ENCODE measurements at places on chromosomes 2 and 18.

- DNase-seq = no peak
Observed at GRCh38 chr2:223460209-223460608, 142.0 kb downstream of the SCG2 start.

GRCh38 chr18:55981712-55982475, 393.9 kb upstream of the TCF4 start:
- no peak for DNase-seq

- DNase-seq = no peak
Observed at GRCh38 chr2:234278556-234279255, 218.2 kb downstream of the ARL4C start.

DNA sequence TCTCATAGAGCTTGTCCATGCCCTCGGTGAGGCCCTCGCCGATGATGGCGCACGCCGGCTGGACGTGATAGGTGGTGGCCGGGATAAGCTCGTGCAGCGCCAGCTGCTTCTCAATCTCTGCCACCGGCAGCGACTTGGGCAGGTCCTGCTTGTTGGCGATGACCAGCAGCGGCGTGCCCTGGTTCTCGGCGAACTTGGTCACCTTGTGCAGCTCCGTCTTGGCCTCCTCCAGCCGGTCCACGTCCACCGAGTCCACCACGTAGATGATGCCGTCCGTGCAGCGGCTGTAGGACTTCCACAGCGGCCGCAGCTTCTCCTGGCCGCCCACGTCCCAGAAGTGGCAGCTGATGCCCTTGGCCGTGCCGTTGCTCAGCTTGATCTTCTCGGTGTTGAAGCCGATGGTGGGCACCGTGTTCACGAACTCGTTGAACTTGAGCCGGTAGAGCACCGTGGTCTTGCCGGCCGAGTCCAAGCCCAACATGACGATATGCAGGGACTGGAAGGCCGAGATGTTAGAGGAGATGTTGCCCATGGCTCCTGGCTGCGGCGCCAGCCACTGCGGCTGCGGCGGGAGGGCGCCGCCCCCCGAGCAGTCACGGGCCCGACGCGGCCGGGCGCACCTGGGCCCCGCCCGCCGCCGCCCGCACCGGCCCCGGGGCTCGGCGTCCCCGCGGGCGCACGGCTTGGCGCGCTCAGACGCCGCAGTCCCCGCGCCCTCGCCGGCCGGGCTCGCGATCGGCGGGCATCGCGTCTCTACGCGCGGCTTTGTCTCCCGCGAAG, 636 bp downstream of the ARL4C start:
- no peak for DNase-seq

- no peak for DNase-seq
Observed at GRCh38 chr2:20241973-20242726, 17.2 kb upstream of the SDC1 start.

GRCh38 chr18:1090758-1091157, 186.1 kb downstream of the ADCYAP1 start:
- no peak for DNase-seq

DNA sequence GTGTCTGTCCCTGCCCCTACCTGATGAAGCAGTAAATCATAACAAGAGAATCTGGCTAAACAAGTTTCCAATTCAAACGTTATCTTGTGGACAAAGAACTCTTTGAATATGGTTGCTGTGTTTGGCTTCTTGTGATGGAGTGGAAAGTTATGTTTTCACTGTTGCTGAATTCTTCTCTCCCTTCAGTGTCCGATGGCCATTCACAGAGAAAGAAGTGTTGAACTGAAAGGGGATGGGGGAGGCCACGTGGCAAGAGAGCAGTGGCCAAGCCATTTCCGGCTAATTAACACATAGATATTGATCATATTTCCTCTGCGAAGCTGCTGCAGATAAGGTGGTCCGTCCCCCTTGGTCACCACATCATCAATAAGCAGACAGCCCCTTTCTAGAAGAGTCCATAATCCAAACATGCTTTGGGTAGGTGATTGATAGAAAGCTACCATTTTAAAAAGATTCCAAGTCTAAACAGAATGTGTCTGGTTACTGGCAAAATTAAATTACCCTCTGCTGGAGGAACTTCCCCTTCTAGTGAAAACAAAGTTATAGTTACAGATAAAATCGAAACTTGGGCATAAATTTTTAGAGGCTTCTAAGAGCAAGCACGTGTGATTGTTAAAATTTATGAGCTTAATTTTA, 36.9 kb upstream of the FZD7 start:
- DNase-seq = no peak

DNA sequence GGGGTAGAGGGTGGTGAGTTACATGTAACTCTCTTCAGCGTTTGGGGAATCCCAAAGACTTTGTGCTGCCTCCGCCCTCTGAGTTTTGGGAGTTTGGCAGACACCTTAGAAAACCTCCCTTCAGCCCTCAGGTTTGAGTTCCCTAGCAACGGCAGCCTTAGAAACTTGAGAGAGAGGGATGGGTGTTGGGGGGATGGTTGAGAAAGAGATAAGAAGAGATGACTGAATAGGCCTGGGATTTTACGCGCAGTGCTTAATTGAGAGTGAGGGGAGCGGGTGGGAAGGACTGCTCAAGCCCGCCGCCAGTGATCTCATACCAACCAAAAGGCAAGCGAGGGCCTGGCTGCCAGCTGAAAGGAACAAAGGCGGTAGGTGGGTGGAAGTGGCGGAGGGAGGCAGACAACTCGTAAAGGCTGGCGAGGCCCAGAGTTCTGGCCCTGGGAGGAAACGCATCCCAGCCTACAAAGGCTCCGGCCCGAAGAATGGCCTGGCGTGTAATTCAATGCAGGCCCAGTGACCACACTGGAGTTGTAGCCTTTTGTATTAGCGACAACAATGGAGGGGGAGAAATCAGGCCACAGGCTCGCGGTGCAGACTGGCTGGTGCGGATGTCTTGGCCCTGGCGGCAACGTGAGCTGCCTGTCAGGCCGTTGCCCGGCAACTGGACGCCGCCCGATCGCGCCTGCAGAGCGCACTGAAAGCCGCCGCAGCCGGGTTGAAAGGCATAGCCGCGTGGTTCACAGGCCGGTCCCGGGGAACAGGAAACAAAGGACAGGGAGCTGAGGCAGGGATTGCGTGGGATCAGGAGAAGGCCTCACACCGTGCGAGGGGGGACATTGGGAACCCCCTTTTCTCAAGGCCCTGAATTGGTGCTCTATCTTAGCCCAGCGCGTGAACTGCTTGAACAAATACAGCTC, 39.9 kb upstream of the DARS1 start:
- DNase-seq = peak; percentile 19

GRCh38 chr2:71891719-71892422, 255.8 kb downstream of the CYP26B1 start:
- DNase-seq = no peak

GRCh38 chr2:200054681-200055468, 99.5 kb downstream of the MAIP1 start:
- no peak for DNase-seq

DNA sequence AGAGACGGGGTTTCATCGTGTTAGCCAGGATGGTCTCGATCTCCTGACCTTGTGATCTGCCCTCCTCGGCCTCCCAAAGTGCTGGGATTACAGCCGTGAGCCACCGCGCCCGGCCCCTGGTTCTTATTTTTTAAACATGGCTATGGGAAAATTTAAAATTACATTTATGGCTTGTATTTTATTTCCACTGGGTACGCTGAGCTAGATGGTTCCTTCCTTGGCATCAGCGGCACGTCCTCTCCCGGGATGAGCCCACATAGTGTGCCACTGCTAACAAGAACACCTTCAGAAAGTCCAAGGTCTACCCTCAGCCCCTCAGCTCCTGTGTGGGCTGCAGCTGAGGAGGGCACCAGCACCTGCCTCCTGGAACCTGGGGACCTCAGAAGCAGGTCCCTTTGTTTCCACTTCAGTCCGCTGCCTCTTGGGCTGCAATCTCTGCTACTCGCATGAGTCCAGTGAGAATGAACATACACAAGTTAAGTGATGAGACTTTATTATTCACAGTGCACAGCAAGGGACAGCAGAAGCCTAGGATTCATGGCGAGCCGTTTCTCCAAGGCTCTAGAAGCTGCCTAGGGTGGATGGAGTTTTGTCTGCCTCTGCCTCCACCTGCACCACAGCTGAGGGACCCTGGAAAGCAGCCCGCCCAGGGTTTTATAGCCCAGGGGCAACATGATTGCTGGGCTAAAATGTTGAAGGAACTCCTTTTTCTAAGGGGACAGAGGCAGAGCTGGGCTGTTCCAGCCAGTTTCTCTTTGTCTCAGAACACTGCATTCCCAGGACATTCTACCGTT, 107.5 kb upstream of the TEX51 start:
- DNase-seq = no peak
